Right renal cortex interstitium (tissue), 3 donors: ENCODE measurements at places on chromosomes 11 and 22. TPM values are rescaled to one million over a fixed set of nuclear protein-coding genes. Genes with fewer than 3 reads are reported as not detected.

GRCh38 chr11:66293777-66294625 lies 2.3 kb downstream of the TMEM151A start:
- no peak for DNase-seq

DNA sequence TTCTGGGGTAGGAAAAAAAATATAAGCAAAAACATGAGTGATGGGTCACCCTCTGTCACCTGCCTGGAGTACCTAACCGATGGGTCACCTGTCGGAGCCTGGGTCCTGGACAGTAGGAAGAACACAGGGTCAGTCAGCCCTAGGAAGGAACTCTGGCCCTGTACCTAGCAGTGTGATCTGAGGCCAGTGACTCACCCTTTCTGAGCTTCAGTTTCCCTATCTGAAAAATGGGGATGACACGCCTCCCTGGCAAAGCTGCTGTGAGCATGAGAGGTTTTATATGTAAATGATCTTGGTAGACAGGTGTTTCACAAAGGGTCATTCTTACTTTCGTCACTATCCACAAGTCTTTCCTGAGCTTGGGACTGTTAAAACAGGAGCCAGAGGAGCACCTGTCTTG lies 182.0 kb downstream of the ST3GAL4 start:
- no peak for DNase-seq

WNT7B gene
- 9.0 TPM for polyA plus RNA-seq

SULT4A1 gene
- 2.1 TPM for polyA plus RNA-seq

DNA sequence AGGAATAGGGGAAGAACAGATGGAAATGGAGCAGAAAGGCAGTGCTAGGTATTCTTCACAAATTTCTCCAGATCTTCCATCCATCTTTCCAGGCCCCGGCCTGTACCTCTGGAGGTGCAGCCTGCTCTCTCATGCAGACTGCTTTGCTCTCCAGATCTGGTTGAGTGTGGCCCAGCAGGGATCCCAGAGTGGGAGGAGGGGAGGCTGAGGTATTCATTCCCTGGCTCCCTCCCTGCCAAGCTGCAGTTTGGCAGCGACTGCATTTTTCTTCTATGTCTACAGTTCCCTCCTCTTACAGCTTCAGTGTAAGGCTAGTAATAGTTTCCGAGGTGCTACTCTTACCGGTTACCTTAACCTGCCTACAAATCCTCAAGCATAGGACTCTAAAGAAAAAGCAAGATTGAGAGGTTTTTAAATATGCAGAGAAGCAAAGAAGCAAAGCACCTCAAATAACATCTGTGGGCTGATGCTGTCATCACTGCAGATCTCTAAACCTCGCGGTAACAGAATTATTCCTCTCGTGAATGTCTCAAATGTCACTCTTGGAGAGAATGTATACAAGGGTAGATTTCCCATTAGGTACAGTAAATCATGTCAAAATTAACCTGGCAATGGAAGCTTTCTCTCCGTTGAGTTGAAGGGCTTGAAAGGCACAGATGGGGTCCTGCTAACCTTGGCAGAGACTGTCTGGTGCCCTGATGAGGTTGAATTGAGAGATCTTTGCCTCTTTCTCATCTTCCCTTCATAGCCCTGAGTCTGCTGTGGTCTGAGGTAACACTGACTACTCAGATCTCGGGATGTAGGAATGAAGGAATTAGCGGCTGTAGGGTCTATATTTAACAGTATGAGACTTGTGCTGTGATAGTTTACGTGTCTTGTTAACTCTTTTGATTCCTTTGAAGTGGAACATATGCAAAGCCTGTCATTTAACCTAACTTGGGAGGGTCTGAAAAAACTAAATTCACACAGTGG lies 297.9 kb upstream of the C11orf87 start:
- peak; percentile 10 for DNase-seq

GRCh38 chr11:127552446-127552845 lies 551.9 kb upstream of the KIRREL3 start:
- no peak for DNase-seq
